Activated CD8-positive, alpha-beta T cell treated with anti-CD3 and anti-CD28 coated beads for 36 hours (primary cell): ENCODE measurements at places on chromosomes 16 and 17. TPM values are rescaled to one million over a fixed set of nuclear protein-coding genes. Genes with fewer than 3 reads are reported as not detected.

Gene MLKL
- 18.5 TPM for total RNA-seq

Gene KCTD11
- total RNA-seq, result 11.0 TPM

Gene C17orf107
- 3.6 TPM for total RNA-seq

Gene HYDIN
- not detected for total RNA-seq

Gene SLFN5
- 32.7 TPM for total RNA-seq

Gene ITGB3
- total RNA-seq, result not detected

Gene MPP2
- 6.0 TPM for total RNA-seq

Gene CTRB1
- total RNA-seq, result not detected

Gene SLC5A11
- total RNA-seq, result 0.78 TPM

Gene NPIPB13
- total RNA-seq, result 14.7 TPM

Gene KRT32
- total RNA-seq, result not detected

Gene SOCS1
- 75.8 TPM for total RNA-seq

Gene CDH5
- not detected for total RNA-seq

Gene CCL17
- 2.9 TPM for total RNA-seq

Gene RND2
- total RNA-seq, result not detected

- peaks cover 58% of the 10 kb centered on the region for H3K36me3 ChIP-seq
- no peaks in the 10 kb centered on the region for H3K27me3 ChIP-seq
- peak overlapping the region; percentile 94 for H3K27ac ChIP-seq
- H3K4me3 ChIP-seq, result no peak overlapping the region
- peaks cover 75% of the 10 kb centered on the region for H3K4me1 ChIP-seq
Measured at GRCh38 chr17:80649200-80649644, 104.6 kb downstream of the RPTOR start.

- DNase-seq, result no peak
- H3K27ac ChIP-seq, result no peak overlapping the region
- no peaks in the 10 kb centered on the region for H3K4me1 ChIP-seq
- no peaks in the 10 kb centered on the region for H3K36me3 ChIP-seq
- no peak overlapping the region for H3K4me3 ChIP-seq
- H3K27me3 ChIP-seq, result peaks cover 20% of the 10 kb centered on the region
Measured at GRCh38 chr17:49162866-49163265, 30.3 kb downstream of the B4GALNT2 start.

DNA sequence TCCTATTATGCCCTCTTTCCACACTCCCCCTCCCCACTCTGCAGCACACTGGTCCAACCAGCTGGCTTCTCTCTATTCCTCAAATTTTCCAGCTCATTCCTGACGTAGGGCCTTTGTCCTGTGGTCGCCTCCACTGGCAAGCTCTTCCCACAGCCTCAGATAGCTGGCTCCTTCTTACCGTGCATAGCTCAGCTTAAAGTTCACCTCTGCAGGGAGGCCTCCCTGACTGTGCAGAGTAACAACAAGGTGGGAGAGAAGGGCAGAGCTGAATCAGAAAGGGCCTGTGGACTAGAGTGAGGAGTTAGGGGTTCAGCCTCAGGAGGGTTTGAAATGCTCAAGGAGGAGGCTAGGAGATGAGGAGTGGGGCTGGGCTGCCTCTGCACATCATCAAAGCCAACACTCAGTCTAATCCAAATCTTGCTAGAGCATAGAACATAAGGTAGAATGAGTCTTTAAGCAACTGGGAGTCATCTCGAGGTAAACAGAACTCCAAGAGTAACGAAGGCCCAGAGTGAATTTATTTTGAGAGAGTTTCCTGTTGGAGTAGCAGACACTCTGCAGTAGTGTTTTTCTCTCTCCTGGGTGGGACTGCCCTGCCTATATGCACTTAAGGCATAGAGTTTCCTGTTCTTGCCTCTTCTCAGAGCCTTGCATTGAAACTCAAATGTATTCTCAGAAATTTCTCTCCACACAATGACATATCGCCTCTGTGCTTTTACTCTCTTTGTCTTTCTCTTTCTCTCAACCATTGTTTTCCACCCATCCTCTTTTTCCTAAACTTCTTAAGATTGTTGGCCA lies 19.4 kb downstream of the SPPL2C start:
- peaks cover 18% of the 10 kb centered on the region for H3K27me3 ChIP-seq
- H3K36me3 ChIP-seq, result no peaks in the 10 kb centered on the region
- H3K27ac ChIP-seq, result no peak overlapping the region
- no peak for DNase-seq

DNA sequence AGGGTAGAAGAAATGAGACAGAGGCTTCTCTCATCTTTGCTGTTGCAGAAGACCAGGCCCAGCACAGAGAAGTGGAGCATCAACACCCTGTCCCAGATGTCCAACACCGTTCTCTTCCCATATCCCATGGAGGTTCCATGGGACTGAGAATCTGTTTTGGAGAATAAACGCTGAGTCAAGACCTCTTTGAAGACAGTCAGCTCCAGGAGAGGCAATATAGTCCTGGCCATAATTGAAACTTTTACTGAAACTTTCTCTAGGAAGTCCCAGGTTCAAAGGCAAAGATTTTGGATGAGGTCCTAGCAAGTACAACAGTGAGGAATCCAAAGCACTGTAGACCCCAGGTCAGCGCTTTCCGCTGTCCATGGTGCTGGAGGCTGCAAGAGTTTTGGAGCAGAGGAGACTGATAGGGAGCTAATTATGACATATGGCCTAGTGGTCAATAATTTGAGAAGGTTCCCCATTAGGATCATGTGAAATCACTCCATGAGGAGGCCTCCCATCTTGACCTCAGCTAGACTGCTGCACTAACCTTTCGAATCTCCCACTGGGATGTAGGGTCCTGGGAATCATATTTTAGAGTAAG lies 36.0 kb downstream of the OSBPL7 start:
- H3K27ac ChIP-seq, result no peak overlapping the region
- no peak overlapping the region for H3K4me3 ChIP-seq
- H3K27me3 ChIP-seq, result peaks cover 42% of the 10 kb centered on the region
- H3K36me3 ChIP-seq, result no peaks in the 10 kb centered on the region
- H3K4me1 ChIP-seq, result peaks cover 9% of the 10 kb centered on the region

- no peaks in the 10 kb centered on the region for H3K27me3 ChIP-seq
- H3K27ac ChIP-seq, result no peak overlapping the region
- no peaks in the 10 kb centered on the region for H3K36me3 ChIP-seq
- no peak overlapping the region for H3K4me3 ChIP-seq
Measured at GRCh38 chr16:85417156-85417860, 195.8 kb upstream of the GSE1 start.

DNA sequence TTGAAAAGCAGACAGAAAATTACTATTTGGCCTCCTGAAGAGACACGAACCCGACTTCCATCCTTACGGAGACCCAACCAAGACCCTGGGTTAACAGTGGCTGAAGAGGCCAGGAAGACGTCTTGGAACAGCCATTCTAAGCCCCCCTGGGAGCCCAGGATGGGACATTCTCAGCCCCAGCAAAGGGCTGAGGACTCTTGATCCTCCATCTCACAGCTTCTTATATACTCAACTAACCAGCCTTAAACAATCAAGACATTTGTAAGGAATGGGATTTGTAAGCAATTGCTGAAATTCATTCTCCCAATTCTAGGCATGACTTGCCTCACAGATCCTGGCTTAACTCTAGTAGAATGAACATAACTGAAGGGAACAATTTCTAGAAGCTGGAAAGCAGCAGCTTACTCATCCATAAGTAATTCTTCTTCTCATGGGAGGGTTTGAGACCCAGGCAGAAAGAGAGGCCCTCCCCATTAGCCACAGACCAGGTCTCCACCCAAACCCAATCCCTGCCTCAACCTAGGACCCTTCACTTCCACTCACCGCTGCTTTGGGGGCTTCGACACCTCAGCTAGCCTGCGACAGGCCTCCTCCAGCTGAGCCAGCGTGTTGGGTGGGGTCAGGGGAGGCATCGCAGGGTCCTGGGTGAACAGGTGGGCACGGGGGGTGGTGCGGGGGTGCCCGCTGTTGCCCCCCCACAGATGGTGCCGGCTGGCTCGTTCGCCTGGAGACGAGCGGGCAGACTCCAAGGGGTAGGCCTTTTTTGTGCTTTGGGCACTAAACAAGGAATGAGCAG lies 25.5 kb downstream of the AXIN2 start:
- H3K27ac ChIP-seq, result no peak overlapping the region
- peaks cover 4% of the 10 kb centered on the region for H3K36me3 ChIP-seq

GRCh38 chr16:86252596-86252995 lies 257.7 kb upstream of the FOXF1 start:
- no peak overlapping the region for H3K4me3 ChIP-seq
- DNase-seq, result peak; percentile 16
- H3K36me3 ChIP-seq, result no peaks in the 10 kb centered on the region
- no peaks in the 10 kb centered on the region for H3K4me1 ChIP-seq
- peaks cover 1% of the 10 kb centered on the region for H3K27me3 ChIP-seq

- DNase-seq, result peak; percentile 42
- peaks cover 7% of the 10 kb centered on the region for H3K36me3 ChIP-seq
- H3K4me1 ChIP-seq, result peaks cover 21% of the 10 kb centered on the region
Measured at GRCh38 chr17:60134396-60135150, 15.2 kb upstream of the CA4 start.

DNA sequence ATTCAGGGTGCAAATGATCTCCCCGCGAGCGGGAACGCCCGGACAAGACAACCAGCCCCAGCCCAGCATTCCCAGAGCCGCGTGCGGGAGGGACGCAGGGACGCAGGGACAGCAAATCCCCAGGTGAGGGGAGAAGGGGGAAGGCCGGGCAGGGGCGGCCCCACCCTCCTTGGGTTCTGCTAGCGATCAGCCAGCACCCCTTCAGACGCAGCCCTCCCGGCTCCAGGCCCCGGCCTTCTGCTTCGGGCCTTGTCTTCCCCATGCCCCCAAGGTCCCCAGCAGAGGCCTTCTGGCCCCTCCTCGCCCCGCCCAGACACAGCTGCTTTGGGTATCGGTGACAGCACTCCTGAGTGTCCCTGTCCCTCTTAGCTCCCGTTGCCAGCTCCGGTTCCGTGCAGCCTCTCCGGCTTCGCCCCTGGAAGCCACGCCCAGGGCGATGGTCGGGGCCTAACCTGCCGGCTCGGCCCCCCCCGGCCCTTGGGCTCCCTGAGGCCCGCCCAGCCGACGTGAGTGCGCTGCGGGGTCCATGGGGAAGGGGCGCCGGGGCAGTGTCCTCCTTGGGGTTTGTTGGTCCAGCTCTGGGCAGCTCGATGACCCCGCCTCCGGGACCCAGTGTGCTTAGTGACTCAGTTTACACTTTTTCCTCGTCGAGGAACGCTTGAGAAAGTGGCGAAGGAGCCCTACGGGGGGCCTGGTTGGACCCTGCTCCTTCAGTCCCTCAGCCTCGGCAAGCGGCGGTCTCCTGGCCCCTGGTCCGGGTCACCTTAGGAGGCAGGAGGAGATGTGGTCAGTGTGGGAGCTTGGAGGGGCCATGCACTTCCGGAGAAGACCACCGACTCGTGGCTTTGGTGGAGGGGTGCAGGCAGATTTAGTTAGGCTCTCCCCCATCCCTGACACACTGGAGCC lies 50.5 kb upstream of the AMZ2 start:
- peaks cover 34% of the 10 kb centered on the region for H3K27me3 ChIP-seq
- H3K4me3 ChIP-seq, result peak overlapping the region; percentile 64
- no peak overlapping the region for H3K27ac ChIP-seq
- H3K36me3 ChIP-seq, result no peaks in the 10 kb centered on the region
- peak; percentile 52 for DNase-seq
- H3K4me1 ChIP-seq, result peaks cover 38% of the 10 kb centered on the region

- H3K36me3 ChIP-seq, result no peaks in the 10 kb centered on the region
- no peak overlapping the region for H3K27ac ChIP-seq
- no peak overlapping the region for H3K4me3 ChIP-seq
- peaks cover 29% of the 10 kb centered on the region for H3K27me3 ChIP-seq
- H3K4me1 ChIP-seq, result no peaks in the 10 kb centered on the region
Measured at GRCh38 chr17:179781-180380, 1.6 kb downstream of the DOC2B start.

DNA sequence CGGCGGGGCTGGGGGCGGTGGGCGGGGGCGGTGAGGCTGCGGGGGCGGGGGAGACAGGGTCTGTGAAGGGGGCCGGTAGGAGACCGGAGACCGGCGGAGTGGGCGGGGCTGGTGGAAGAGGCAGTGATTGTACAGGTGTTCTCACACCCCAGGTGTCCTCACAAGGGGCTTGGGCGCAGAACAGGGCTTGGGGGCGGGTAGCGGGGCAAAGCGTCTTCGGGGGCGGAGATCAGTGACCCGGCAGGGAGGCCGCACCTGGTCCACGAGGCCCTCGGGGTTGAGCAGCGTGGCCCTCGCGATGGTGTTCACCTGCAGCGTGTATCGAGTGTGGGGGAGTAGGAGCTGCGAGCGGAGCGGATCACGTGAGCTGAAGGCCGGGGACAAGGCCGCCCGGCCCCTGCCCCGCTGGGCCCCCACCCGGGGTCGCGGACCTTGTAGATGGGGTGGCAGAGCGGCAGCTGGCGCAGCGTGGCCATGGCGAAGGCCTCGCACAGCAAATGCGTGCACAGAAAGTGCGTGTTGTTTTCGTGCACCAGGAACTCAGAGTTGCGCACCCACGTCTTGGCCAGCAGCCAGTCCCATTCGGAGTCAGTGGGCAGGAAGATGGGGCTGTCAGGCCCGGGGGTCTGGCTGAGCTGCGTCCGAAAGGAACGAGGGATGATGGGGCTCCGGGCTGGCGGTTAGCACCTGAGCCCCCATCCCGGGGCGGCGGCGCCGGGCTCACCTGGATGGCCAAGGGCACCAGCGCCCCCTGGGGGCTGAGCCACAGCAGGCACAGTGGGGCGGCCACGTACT lies 8.5 kb downstream of the ALOXE3 start:
- no peak overlapping the region for H3K27ac ChIP-seq
- H3K27me3 ChIP-seq, result peaks cover 15% of the 10 kb centered on the region
- no peaks in the 10 kb centered on the region for H3K4me1 ChIP-seq
- peak overlapping the region; percentile 19 for H3K4me3 ChIP-seq
- H3K36me3 ChIP-seq, result no peaks in the 10 kb centered on the region

DNA sequence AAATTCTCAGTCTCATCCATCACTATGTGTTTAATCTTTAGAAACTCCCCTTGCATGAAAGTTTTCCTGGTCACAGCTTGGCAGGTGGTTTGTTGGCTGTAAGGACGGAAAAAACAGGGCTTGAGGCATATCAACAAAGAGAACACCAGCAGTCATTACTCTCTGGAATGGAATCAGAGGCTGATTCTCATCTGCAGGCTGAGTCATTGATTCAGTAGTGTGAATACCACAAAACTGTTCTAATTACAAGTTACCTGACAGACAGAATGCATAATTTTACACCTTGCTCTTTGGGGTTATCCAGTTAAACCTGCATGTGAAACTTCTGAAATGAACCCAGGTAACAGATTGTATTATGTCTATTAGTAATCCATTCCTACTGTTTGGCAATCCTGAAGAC lies 11.5 kb upstream of the SLFN12L start:
- H3K27ac ChIP-seq, result no peak overlapping the region
- no peaks in the 10 kb centered on the region for H3K27me3 ChIP-seq
- H3K36me3 ChIP-seq, result peaks cover 2% of the 10 kb centered on the region
- no peak overlapping the region for H3K4me3 ChIP-seq
- peaks cover 32% of the 10 kb centered on the region for H3K4me1 ChIP-seq
- no peak for DNase-seq

GRCh38 chr17:67784364-67785121 lies 40.8 kb upstream of the BPTF start:
- H3K4me3 ChIP-seq, result no peak overlapping the region
- no peaks in the 10 kb centered on the region for H3K4me1 ChIP-seq
- DNase-seq, result no peak
- no peaks in the 10 kb centered on the region for H3K27me3 ChIP-seq
- H3K27ac ChIP-seq, result no peak overlapping the region
- no peaks in the 10 kb centered on the region for H3K36me3 ChIP-seq

- H3K27me3 ChIP-seq, result no peaks in the 10 kb centered on the region
- H3K4me3 ChIP-seq, result no peak overlapping the region
- H3K4me1 ChIP-seq, result peaks cover 73% of the 10 kb centered on the region
- DNase-seq, result no peak
- peak overlapping the region; percentile 82 for H3K27ac ChIP-seq
Measured at GRCh38 chr16:17360693-17361122, 110.1 kb downstream of the XYLT1 start.

GRCh38 chr16:51569203-51569931 lies 418.3 kb upstream of the SALL1 start:
- H3K36me3 ChIP-seq, result no peaks in the 10 kb centered on the region
- no peaks in the 10 kb centered on the region for H3K4me1 ChIP-seq
- H3K4me3 ChIP-seq, result no peak overlapping the region
- H3K27ac ChIP-seq, result no peak overlapping the region
- no peak for DNase-seq
